ENCODE measurements at places on chromosomes 4 and X.

DNA sequence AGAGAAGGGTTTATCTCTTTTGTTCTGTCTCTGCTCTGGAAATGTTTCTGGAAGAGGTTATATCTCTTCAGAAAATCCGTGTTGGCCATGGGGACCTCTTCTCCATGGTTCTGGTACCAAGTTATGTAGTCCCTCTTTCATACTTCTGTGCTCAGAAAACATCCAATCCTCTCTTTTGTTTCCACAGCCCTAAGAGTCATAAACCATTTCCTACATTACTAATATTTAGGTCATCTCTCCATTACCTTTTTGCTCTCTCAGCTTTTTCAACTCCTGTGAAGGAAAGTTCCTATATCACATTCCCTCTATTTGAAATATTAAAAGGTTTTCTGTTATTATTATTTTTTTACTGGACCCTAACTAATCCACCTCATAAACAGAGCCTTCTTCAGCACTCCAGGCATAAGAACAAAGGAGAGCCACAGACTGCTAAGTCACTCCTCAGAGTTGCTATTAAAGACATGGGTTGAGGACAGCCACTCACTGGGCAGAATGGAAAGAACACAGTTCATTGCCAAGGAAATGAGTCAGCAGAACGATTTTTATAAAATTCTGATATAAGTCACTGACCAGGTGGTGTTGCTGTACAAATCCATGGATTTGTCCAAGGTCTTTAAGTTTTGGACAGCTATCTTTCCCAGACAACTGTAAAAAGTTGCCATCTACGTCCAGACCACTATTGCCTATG lies 122.4 kb upstream of the NPY2R start:
- no peak for DNase-seq

GRCh38 chr4:139020384-139020783 lies 4.8 kb downstream of the NOCT start:
- no peak for DNase-seq

DNA sequence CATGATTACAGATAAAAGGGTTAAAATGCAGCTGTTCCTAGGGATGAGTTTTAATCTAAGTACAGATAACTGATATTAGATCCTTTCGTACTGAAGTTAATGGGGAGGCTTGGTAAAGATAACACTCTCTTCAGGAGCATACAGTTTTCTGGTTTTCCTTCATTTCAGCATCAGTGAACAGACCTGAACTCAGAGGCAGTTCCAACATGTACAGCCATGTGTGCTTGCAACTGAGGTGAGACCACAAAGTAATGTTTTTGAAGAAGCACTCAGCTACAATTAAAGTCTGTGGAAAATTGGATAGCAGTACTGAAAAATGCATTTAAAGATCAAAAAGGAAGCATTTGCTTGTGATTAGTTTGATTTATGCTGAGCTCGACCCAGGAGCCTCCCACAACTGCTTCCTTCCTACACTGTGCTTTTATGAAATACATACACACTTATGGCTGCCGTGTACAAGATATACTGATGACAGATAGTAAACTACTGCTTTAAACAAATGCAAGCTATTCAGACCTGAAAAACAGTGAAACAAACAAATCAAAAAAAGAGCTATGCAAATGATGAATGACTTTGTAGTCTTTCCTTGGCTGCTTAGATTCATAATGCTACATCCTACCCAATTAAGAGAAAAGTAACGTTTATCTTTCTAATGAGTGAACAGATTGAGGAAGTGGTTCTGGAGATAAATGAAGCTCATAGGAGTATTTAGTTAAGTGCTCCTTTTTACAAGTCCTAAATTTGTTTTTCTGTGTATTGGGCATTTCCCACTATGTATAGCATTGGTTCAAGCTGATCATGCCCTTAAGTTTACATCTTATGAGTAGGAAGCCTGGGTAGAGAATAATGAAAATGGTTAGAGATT lies 68.4 kb downstream of the PDLIM5 start:
- no peak for DNase-seq

DNA sequence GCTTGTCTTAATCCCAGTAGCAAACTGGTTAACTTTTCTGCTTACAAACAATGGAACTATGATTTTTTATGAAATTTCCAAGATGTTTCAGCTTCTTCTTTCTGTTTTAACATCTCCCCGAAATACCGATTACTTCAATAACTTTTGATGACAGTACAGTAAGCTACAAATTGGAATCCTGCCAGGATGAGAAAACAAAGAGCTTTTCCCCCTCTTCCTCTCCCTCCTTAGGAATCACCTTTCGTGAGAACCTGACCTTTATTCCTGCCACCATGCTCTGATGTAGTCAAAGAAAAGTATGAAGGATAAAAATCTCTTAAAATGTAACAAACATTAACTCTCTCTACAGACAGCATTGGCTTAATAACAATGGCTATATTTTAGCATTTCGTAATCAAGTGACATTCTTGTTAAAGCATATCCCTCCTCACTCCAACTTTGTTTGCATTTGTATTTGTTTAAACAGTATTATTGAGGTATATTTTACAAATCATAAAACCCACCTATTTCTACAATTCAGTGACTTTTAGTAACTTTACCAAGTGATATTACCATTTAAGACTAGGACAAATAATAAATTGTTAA lies 148.7 kb upstream of the NAP1L5 start:
- no peak for DNase-seq

- no peak for DNase-seq
Measured at GRCh38 chr4:184283659-184284335, 66.1 kb upstream of the ENPP6 start.

GRCh38 chr4:29002151-29002550 lies 1718.0 kb upstream of the PCDH7 start:
- DNase-seq: no peak

- no peak for DNase-seq
Measured at GRCh38 chr4:7395645-7396044, 39.1 kb downstream of the PSAPL1 start.

GRCh38 chr4:112523008-112523721 lies 7.2 kb upstream of the NEUROG2 start:
- peak; percentile 54 for DNase-seq

- DNase-seq: no peak
Measured at GRCh38 chrX:906586-906985, 276.0 kb downstream of the SHOX start.

- DNase-seq: no peak
Measured at GRCh38 chr4:162682651-162683050, 484.0 kb downstream of the NAF1 start.

DNA sequence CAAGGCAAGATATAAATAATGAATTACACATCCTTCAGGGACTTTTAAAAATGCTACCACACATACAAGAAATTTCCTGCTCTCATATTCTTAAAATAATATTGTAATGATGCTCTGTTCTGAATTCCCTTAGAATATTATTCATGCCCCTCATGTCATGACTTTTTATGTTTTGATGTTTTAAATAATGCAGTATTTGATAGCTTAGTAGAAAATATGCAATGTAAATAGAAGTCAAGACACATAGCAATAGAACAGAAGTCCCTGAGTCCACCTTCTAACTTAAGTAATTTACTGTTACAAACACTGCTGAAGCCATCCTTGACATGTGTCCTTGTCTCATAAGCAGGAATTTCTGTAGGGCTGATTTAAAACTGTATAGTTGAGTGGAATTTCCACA lies 1071.2 kb upstream of the LCORL start:
- no peak for DNase-seq

DNA sequence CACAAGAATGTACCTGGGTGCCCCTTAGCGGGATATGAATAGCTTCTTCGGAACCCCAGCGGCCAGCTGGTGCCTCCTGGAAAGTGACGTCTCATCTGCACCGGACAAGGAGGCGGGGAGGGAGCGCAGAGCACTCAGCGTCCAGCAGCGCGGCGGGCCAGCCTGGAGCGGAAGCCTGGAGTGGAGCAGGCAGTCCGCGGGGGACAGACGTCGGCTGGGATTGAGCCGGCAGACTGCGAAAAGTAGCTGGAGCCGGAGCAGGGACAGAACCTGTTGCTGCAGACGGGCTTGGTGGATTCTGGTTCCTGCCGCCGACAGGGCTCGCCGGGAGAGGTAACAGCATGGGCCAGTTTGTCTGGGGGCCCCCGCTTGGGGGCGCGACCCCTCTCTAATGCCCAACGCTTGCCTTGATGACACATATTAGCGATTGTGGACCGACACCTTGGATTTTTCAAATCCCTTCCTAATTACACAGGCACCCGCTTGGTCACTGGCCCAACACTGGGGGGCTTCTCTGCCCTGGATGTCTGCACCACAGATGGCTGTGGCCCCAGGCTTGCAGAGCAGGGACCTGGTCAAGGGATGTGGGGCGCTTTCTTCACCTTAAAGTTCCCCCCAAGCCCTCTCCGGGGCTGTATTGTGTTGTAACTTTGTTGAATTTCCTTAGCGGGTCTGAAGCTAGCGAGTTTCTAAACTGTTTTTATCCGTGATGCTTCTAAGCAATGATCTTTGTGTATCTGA lies at the start of gene NPFFR2:
Gene NPFFR2 (plus strand): TSS at position 133 of the 741 bp plus-strand sequence. CDS start 96,592 bp downstream, outside the sequence.
- DNase-seq: peak; percentile 24

DNA sequence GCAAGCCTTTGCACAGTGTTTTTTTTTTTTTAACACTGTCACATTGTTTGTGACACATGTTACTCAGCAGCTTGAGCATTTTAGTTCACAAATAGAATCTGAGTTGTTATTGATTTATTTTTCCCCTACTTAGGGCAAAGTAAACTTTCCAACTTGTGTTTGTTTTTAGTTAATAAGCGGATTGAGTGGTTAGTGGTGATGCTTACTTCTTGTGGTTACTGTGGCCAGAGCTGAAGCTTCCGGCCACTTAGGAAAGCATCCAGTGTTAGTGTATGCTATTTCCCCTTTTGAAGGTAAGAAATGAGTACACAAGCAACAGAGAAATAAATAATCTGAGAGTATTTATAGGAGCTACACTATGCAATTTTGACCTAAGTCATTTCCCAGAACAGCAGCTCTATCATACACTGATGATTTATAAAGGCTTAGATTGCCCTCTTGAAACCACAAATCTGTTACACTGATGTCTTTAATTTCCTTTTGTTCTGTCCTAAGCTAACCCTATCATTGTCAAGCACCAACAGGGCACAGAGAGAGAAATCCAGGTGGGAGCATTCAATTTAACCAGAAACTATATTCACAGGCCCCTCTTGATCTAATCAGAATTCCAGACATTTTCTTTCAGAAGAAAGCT lies 2464.6 kb downstream of the PCDH7 start:
- no peak for DNase-seq

- no peak for DNase-seq
Measured at GRCh38 chr4:183284258-183284785, 35.8 kb downstream of the CLDN22 start.

DNA sequence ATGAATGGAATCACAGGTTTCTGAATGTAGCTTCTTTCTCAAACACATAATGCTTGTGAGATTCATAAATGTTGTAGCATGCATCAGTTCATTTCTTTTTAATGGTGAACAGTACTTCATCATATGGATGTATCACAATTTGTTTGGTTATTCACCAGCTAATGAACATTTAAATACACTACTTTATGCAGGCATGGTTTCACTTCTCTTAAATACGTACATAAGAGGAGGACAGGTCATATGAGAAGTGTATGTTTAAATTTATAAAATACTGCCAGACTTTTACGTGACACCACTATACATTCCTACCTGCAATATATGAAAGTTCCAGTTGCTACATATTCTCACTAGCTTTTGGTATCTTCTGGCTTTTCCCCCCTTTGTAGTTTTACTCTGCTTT lies 65.4 kb downstream of the ANKRD17 start:
- no peak for DNase-seq

DNA sequence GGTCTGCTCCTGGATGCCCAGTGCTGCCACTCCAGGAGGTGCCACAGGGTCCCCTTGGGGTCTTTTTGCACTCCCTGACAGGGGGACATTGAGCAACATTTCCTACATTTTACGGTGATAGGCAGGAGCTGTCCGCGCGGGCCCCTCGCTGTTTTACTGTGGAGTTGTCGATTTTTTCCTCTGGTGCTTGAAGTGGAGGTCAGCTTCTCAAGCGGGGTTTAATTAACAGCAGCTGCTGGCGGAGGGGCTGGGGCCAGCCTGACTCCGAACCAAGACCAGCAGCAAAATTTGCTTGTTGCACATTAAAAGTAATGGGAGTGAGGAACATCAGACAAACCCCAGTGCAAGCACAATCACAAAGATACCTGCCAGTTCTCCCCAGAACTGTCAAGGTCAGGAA lies 13.2 kb upstream of the SH3TC1 start:
- peak; percentile 49 for DNase-seq

- DNase-seq: no peak
Measured at GRCh38 chr4:149754526-149754925, 61.1 kb downstream of the IQCM start.

DNA sequence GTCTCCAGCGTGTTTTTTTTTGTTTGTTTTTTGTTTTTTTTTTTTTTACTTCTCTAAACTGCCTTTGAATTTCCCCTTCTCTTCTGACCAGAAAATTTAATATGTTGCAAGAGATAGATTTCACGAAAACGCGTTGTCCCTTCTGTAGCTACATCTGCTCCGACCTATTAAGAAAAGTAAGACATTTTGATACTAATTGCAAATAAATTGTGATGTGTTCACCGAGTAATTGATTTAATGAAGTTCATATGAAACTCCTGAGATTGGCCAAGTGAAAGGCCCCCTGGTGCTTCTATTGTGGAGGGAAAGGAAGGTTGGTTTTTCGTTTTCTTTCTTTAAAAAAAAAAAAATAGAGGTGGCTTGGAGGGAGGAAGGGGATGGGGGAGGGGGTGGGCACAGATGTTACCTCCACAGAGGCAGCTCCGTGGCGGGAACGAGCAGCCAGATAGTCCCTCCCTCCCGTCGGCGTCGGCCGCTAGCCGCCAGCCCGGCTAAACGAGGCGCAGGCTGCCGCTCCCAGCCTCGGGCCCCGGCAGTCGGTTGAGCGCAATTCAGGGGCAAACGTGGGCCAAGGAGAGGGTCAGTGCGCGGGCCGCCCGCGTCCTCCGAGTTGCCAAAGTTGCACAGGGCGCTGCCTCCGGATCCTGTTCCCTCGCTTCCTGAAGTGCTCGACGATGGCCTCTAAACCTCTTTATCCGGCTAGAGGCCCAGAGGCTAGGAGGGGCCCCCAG lies 139.1 kb upstream of the ZIC3 start:
- DNase-seq: no peak

- DNase-seq: no peak
Measured at GRCh38 chr4:24404281-24404680, 180.1 kb downstream of the DHX15 start.

GRCh38 chr4:129043523-129043922 lies 49.8 kb downstream of the SCLT1 start:
- peak; percentile 1 for DNase-seq

DNA sequence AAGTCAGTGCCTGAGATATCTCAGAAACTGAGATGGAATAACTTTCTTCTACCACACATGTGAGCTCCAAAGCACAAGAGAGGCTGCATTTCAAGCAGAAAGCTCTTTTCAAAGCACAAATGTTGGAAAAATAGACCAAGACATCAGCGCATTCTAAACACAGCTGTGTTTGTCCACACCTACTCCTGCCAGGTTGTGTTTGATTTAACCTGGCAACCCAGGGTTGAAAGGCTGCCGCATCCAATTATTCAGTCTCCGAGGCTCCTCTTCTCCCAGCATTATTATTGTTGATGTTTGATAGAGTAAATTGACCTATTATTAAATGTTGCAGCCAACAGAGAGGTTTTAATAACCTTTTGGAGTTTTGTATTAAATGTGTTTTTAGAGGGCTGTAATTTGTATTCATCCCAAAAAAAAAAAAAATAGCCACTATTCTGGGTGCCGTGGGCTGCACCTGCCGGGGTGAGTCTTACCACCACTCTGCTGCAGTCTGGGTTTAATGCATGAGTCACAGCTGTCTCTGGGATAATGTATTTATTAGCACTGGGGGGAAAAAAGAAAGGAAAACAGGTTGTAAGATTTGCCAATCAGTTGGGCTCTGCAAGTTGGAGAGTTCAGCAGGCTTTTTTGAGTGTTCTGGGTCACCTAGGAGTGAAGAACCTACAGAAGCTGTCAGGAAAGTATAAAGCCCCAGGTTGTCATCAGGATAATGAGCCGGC lies 105.2 kb upstream of the NOCT start:
- DNase-seq: no peak

GRCh38 chr4:162560073-162560472 lies 396.3 kb upstream of the FSTL5 start:
- no peak for DNase-seq

Data from muscle of arm (tissue), 14 donors.